Esophagus squamous epithelium (tissue), 5 donors: ENCODE measurements at places on chromosomes 7 and 10.

GRCh38 chr7:152869677-152870051 lies 110.1 kb downstream of the ACTR3B start:
- no peak overlapping the region for H3K4me3 ChIP-seq
- H3K27me3 ChIP-seq, result no peaks in the 10 kb centered on the region
- no peaks in the 10 kb centered on the region for H3K4me1 ChIP-seq
- H3K36me3 ChIP-seq, result no peaks in the 10 kb centered on the region
- no peak for DNase-seq

- DNase-seq, result no peak
- no peaks in the 10 kb centered on the region for H3K27me3 ChIP-seq
These were observed 119.8 kb downstream of the GLI3 start for GRCh38 chr7:42117201-42117600.

GRCh38 chr7:115631782-115632181 lies 398.8 kb downstream of the TFEC start:
- H3K4me3 ChIP-seq, result no peak overlapping the region
- H3K36me3 ChIP-seq, result no peaks in the 10 kb centered on the region
- no peak for DNase-seq
- H3K27ac ChIP-seq, result no peak overlapping the region

DNA sequence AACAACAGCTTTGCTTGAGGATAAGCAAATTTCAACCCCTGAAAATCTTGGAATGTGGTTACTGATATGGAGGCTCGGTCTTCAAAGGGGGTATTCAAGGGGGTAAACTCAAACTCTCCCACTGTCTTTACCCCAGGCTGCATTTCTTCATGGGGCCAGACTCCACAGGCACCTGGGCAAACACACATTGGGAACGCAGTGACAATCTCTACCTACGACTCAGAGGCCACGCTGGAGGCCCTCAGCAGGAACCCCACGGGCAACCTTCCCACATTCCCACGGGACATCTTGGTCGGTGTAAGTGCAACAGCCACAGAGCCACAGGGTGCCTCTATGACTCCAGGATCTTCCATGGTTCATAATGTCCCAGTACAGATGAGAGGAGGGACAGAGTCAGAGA lies 2.2 kb upstream of the INSIG1 start:
- H3K27ac ChIP-seq, result no peak overlapping the region
- no peak overlapping the region for H3K4me3 ChIP-seq
- H3K27me3 ChIP-seq, result no peaks in the 10 kb centered on the region
- no peaks in the 10 kb centered on the region for H3K36me3 ChIP-seq

DNA sequence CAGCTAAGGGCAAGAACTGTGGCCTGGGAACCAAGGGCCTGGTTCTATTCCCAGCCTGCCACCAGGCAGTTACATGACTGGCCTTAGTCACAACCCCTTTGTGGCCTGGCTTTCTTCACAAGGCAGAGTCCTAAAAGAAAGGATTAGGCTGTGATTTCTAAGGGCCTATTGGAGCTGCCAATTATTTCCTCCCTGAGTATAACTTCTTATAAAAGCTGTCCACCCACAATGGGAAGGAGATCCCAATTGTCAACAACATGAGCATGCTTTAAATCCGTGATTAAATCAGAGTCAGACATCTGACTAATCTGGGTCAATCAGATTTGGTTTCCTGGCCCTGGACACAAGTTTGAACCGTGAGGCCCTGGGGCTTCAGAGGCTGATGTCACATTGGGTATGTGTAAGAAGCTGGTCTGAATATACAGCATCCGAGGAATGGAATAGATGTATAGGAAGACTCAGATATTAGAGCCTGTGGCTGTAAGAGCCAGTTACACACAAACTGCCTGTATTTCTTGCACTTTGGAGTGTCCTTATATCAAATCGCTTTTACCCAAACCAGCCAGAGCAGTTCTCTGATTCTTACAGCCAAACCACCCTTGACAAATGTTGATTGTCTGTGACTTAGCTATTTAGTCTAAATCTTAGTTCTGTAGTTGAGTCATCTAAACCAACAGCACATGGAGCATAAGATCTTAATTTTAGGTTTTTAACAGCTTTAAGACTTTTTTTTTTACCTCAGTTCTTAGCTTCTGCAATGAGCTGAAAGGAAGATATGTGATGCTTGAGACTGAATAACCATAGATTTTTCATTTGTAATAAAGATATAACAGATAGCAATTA lies 61.3 kb downstream of the ABCB4 start:
- H3K27ac ChIP-seq, result peak overlapping the region; percentile 43
- H3K4me1 ChIP-seq, result peaks cover 32% of the 10 kb centered on the region
- no peak overlapping the region for H3K4me3 ChIP-seq

DNA sequence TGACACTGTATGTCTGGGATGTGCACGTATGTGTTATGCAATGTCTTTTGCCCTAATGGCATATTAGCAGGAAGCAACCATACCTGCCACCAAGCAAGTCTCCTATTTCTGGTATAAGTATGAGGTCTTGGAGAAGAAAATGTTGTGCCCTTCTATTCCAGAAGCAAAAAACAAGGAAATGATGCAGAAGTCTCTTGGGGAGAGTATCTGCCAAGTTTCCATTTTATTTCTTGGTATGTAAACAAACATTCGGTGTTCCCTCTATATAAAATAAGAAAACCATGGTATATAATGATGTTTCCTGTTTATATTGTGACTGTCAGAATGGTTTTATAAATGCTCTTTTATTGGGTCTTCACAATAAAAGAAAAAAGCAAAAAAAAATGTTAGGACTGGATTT lies 19.3 kb upstream of the MYO3A start:
- no peak overlapping the region for H3K4me3 ChIP-seq
- DNase-seq, result no peak
- no peaks in the 10 kb centered on the region for H3K36me3 ChIP-seq
- no peak overlapping the region for H3K27ac ChIP-seq
- no peaks in the 10 kb centered on the region for H3K27me3 ChIP-seq
- H3K4me1 ChIP-seq, result no peaks in the 10 kb centered on the region
